ENCODE measurements at places on chromosomes 11 and 22.

GRCh38 chr22:23263651-23264555 is 83.6 kb downstream of the BCR start:
- DNase-seq: no peak

DNA sequence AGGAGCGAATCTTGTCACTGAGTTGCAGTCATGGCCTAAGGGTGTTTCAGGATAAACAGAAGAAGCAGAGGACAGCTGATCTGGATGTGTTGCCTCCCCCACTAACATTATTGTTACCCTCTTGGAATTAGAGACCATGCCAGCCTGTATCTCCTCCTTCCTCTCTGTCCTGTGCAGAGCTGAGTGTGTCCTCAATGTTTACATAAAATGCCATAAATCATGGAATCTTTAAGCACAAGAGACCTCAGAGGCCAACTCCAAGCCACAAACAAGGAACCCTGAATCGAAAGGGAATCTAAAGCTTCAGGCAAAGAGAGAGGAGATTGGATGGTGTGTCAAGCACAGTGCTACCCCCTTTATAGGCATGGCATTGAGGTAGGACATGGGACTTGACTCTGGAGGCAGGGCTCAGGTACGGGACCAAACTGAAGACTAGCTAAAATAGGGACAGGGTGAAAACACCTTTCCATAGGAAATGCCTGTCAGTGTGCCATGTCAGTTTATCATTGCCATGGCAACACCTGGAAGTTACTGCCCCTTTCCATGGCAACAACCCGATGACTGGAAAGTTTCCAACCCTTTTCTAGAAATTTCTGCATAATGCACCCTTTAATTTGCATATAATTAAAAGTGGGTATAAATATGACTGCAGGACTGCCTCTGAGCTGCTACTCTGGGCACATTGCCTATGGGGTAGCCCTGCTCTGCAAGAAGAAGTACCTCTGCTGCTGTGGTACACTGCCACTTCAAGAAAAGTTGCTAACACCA is 489.7 kb downstream of the MIAT start:
- DNase-seq: no peak

- no peak for DNase-seq
These were observed 2.4 kb downstream of the HPS4 start for GRCh38 chr22:26481112-26481693.

DNA sequence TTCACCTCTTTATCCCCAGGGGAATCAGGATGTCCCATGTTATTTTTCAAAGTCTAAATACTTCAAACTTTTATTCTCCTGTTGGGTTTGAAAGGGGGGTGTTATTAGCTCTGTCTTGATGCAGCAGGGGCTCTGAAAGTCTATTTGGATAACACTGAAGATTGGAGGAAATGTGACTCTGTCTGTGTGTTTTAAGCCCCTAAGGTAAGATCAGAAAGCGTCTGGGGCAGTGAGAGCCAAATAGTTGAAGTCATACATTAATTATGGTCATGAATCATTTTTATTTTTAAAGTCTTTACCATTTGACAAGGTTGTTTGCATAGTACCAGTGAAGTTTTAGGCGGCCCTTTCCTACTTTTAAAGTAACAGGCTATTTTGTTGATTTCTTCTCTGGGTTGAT is 139.0 kb downstream of the UVRAG start:
- no peak for DNase-seq

GRCh38 chr11:94664346-94664745 is 97.2 kb downstream of the PIWIL4 start:
- no peak for DNase-seq

DNA sequence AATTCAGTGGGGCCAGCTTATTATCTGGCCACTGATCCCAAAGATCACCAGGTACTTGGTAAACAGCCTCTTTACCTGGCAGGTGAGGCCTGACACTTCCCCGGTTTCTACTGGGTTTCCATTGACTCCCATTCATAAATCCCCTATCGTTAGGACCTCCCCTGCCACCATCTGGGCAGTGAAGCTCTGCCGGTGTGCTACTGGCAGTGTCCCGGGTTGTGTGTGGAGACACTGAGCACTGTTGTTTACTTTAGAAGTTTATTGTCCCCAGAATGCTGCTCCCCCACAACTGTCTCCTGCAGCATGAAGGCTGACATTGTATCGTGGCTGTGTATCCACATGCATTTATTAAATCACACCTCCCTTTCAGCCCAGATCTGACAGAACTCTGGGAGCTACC is 142.7 kb downstream of the WNT7B start:
- DNase-seq: no peak

DNA sequence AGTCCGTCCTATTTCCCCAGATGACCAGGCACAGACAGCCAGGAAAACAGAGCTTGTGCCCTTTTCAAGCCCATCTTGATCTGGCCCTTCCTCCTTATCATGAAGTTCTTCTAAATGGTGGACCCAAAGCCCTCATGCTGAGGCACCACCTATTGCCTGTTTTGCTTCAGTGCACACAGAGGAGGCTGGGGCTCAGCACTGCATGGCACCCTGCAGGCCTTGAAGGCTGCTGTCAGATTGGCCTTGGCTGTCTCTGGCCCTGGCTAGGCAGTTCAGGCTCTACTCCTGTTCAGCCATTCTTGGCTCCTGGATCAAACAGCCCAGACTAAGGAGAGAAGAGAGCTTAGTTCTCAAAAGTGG is 49.2 kb downstream of the OTOG start:
- DNase-seq: no peak

GRCh38 chr11:73243093-73243485 is 25.0 kb downstream of the P2RY2 start:
- DNase-seq: no peak

DNA sequence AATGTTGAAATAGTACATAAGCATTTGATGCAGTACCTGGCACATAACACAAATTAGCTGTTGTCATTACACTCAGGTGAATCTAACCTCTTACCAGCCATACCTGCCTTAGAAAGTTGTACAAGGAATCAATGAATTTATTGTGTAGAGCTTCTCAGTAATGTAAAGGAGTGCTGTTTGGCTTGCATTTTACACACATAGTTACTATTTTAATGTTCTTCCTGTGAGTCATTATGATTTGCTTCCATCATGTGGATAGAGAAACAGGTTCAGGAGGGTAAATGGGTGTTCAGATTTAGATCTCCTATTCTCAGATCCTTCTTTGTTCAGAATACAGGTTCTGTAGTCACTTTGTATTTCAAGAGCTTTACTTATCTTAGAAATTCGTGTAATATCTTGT is 27.6 kb upstream of the RCE1 start:
- DNase-seq: no peak

GRCh38 chr11:73152861-73153483 is 10.9 kb upstream of the FCHSD2 start:
- no peak for DNase-seq

DNA sequence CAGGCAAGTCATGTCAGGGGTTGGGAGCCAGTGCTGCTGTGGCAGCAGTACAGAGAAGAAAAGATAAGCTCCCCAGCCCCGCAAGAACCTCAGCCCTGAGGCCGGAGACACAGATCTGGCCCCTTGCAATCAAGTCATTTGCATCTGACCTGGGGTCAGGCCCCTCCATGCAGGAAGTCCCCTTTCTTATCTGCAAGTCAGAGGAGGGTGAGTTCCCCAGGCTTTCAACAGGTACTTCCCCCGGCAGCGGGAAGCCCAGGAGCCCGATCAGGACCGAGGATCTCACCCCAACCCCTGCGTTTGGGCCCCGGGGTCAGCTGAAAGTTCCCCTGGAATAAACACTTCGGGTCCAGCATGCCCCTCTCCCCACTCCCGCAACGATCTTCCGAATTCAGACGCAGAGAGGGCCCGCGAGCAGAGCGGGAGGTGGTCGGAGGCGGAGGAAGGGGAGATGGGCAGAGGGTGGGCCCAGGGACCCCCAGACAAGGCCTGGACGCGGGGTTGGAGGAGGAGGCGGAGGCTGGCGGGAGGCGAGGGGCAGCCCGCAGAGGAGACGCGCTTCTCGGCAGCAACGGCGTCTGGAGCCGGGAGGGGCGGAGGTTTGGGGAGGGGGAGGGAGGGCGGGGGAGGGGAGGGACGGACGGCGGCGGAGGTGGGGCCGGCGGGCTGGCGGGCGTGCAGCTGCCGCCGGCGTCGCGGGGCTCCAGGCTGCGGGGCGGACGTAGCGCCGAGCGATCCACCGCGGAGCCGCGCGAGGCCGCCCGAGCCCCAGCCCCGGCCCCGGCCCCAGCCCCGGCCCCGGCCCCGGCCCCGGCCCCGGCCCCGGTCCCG is at the start of gene TSPAN18:
Gene TSPAN18 (plus strand): TSS at position 680 of the 831 bp plus-strand sequence. CDS start 179,455 bp downstream, outside the sequence.
- DNase-seq: no peak

GRCh38 chr11:36233204-36233603 is 56.0 kb downstream of the COMMD9 start:
- DNase-seq: peak; percentile 22

GRCh38 chr22:44182588-44183286 is 2.0 kb downstream of the PARVG start:
- DNase-seq: no peak

DNA sequence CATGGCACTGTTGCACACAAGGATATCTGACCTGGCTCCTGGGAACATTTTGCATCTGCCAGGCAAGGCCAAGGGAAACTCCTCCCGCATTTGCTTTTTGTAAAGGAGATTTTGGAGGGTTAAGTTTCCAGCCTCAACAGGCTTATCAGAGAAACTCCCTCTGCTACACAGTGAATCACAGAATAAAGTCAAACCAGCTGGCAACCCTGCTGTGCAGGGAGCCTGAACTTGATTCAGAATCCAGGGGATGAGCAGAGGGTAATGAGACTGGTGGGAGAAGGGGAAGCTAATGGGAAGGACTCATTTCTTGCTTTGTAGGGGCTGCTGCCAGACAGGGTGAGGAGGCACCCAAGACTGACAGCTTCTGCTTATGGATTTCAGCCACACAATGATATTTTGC is 185.3 kb upstream of the ISX start:
- no peak for DNase-seq

GRCh38 chr22:39431821-39432251 is 25.0 kb upstream of the MGAT3 start:
- DNase-seq: no peak

DNA sequence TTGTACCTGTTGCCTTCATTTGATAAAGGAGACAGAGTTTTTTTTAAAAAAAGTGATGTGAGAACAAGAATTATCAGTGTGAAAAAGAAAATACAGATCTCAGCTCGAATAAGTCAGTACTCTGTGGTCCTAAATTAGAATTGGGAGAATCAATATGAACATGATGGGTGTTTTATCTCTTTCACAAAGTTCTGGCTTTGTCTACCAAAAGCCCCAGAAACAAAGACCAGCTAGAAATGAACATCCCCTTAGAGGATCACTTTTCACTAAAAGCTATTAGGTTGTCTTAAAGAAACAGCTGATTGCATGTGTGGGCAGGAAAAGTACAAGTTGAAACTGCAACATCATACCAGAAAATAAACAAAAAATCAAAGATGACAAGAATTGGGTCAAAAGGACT is 8.4 kb upstream of the ST14 start:
- no peak for DNase-seq

DNA sequence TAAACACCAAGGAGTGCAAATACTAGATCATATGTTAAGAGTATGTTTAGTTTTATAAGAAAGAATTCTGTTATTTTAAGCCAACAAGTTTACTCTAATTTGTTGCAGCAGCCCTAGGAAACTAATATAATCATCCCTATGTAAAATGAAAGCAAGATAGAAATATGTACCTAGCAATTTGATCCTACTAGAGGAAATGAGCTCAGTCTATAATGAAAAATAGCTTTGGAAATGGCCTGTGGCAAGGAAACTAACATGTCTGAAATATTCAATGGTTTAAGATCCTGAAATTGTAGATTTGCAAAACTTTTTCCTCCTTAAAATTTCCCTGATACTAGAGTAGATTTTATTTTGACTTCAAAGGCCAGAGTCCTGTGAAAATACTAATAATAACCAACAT is 112.7 kb upstream of the SLC5A12 start:
- DNase-seq: no peak

DNA sequence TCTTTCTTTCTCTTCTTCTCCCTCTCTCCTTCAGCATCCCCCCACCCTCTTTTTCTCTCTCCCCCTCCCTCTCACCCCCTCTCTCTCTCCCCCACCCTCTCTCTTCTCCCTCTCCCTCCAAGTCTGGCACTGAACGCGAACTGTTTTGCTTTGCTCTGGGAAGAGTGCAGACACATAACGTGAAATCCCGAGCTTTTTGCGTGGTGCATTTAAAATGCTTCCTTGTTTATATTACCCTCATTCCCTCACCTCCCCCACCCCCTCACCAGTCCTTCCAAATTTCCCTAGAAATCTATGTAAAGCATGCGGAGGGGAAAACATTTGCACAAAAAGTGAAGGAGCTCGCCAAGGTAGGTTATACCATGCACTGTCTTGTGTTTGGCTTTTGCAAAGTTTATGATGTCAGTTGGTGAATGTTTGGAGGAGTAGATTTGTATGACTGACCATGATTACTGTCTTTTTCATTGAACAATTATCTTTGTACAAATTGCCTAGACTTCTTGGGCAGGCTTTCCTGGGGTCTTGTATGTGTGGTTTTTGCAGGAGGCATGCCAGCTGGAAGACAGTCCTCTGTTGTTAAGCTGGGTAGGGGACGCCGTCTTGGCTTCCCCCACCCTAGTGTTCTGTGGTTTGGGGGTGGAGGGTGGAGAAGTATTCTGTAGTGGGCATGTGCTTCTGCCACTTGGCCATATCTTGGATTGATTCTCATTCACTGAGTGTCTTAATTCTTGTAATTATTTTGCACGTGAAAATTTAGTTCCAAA is 123.7 kb upstream of the HSD17B12 start:
- DNase-seq: no peak

- no peak for DNase-seq
These were observed 42.2 kb upstream of the FBLN1 start for GRCh38 chr22:45460288-45461109.

GRCh38 chr11:64181506-64182411 is 4.2 kb upstream of the STIP1 start:
- peak; percentile 84 for DNase-seq

Data from non-pigmented ciliary epithelial cell (primary cell).